ENCODE measurements at places on chromosomes 2 and 18.

DNA sequence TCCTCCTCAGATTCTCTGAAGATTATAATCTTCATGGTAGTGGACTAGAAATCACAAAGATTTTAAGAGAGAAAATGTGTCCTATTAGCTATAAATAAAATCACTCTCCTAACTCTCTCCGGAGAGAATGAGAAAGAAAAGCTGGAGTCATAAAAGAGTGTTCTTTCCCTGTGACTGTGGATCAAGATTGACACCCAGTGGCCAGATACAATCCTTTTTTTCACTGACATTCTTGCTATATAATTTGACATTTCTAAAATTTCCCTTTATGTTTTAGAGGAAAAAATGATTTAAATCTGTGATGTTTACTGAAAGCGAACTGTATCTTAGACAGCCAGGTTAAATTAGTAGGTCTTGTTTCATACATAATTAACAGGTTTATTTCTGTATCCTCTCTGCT is 35.4 kb upstream of the LRP2 start:
- DNase-seq = no peak

DNA sequence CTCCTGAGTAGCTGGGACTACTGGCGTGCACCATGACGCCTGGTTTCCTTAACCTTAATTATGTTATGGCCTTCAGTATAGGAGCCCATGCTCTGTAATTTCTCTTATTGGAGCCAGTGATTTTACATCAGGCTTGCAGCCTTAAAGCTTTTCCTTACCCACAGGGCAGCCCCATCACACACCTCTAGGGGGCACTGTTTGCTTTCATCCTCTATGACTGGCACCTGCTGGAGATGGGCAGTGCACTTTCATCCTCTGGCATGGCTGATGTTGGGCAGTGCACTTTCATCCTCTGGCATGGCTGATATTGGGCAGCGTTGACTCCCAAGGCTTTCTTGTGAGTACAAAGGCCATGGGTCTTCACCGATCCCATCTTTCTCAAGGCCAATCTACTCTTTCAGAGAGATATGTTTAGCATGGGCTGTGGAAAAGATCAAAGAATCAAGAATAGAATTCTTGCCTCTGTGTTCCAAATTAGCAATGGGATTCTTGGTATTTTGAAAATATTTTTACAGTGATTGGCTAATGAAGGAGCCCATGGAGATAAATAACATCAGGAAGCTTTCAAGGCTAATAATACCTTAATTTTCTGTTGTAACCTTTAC is 80.7 kb upstream of the MEX3C start:
- DNase-seq = no peak

- no peak for DNase-seq
These were observed 6.7 kb downstream of the PELI1 start for GRCh38 chr2:64137567-64137966.

DNA sequence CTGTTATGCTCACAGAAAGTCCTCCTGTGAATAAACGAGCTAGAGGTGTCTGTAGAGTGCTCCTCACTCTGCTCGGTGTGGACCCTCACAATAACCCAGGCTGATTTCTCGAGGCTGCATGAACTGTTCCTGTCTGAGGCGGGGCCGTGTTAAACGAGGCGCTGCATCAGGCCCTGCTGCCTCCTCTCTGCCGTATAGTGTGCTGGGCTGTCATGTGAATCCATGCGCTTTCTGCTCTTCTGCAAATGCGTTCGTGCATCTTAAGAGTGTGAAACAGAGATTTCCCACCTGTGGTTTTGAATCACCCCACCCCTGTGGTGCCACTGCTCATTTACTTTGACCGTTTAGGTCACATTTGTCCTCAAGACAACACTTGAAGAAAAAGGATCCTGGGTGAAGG is 26.2 kb downstream of the TRAF3IP1 start:
- no peak for DNase-seq

DNA sequence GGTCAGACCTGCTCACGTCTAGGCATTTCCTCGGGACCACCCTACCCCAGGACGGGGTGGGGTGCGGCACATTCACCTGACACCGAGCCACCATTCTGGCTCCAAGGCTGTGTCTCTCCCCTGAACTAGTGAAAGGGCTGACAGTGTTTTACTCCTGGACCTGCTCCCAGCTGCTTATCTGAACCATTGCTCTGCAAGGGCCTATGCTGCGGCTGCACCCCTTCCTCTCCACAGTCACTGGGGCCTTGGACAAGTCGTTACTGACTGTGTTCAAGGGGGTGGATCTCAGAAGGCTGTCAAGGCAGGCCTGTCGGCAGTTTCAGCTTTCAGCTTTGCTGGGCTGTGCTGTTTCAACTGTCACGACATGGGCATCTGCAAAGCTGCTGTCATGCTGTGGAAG is 11.7 kb downstream of the CREG2 start:
- no peak for DNase-seq

DNA sequence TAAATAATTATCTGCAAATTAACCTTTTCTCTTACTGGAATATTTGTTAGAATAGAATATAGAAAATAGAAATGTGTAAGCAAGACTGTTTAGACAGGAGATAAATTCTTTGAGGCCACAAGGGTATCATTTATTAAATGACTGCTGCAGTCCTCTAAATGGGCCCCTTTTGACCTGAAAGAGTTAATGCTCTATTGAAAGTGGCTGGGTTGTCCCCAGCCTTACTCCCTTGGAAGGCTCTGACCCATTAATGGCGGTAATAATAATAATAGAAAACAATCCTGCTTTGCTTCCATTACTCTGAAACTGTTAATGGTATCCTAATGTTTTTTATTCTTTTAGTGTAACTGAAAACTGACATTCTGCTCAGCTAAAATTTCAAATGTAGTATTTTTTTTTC is 398.0 kb upstream of the NRP2 start:
- no peak for DNase-seq

- DNase-seq = no peak
These were observed 163.1 kb upstream of the RGPD4 start for GRCh38 chr2:107663632-107664031.

DNA sequence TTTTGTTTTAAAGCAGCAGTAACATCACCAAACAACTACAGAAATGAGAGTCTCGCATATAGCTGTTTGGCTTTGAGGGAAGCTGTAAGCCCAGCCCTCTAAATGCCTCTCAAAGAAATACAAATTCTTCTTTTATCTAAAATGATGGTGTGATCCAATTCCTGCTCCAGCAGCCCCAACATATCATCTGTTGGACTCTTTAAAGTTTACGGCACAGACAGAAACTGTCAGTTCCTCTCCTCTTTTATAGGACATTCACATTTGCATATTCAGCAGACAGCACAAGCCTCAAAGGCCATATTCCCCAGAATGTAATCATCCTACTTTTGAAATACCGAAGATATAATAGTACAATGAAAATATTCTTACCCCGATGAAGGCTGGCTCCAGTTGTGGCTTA is 216.9 kb upstream of the REV1 start:
- no peak for DNase-seq

GRCh38 chr2:17754773-17755425 is 961 bp downstream of the GEN1 start:
- no peak for DNase-seq

GRCh38 chr2:157911246-157911645 is 35.1 kb upstream of the ACVR1 start:
- no peak for DNase-seq
